ENCODE measurements at places on chromosomes 2 and 18.

- DNase-seq, result no peak
Observed at GRCh38 chr2:47190188-47190881, 35.2 kb upstream of the STPG4 start.

DNA sequence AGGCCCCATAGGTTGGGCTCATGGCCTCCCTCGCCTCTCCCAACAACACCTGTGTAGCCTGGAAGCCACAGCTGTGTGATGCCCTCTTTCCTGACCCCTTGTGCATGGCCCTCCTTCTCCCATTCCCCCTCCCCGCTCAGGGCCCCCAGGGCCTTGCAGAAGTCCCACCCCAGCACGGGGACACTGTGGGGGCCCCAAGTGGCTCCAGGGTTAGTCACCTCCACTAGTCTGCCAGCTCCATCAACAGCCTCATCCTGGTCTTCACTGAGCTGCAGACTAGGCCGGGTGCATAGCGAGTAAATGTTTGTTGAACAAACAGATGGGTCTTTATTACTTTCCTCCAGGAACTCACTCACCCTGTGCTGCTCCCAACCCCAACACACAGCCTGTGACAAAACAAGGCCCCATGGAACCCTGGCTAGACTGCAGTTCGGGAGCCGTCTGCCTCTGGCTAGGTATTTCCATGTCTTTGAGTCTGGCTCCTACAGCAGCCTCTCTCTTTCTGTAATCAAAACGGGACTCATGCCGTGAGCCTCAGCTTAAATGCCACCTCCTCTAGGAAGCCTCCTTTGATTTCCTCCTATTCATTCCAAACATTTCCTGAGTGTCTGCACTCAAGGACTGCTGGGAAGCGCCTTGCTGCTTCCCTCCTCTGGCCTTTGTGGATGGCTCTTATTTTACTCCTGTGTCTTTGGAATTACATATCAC, 109.9 kb upstream of the ID2 start:
- no peak for DNase-seq

DNA sequence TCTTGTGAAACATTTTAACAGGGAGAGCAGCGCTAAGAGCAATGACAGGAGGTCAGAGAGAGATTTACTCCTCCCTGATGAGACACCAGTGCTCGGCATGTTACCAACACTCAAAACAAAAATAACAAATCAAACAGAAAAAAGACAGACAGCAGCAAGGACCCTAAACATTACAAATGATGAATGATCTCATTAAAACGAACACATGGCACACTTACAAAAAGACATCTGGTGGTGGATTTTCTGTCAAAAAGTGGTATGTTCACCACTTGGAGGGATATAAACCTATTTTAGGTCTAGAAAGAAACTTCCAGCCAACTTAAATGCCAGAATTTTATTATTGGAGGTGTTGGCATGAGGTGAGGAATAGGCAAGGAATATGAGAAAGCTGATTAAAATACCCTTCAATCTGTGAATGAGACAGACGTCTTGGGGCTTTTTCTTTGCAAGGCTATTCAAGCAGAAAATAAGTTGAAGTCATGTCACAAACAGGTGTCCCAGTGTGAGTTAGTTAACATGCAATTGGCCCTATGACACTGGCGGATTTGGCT, 112.8 kb downstream of the PRELID3A start:
- DNase-seq, result no peak

- DNase-seq, result no peak
Observed at GRCh38 chr18:78758496-78758895, 221.1 kb upstream of the SALL3 start.

DNA sequence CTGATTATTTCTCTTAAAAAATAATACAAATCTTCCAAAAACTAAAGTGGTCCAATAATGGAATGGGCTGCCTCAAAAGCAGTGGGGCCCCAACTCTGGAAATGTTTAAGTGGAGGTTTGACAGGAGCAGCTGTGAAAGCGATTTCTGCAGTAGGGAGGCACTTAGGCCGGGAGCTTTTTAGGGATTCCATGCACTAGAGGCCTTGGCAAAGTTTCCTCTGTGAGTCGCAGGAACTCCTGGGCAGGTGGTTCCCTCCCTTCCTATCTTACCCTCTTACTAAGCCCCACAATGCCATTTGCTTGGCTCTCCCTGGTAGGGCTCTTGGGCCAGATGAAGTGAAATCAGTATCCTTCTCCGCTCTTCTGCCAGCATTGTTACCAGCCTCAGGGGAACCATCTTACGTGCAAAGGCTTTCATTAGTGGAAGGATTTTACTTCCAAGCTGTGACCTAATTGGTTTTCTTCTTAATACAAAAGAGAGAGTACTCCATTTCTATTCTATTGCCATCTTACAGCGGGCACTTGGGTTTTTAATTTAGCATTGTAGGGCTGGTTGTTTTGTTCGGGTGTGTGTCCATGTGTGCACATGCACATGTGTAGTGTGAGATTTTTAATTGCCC, 34.3 kb upstream of the C18orf32 start:
- DNase-seq, result no peak

GRCh38 chr2:101743288-101743687, 45.8 kb downstream of the MAP4K4 start:
- DNase-seq, result no peak

DNA sequence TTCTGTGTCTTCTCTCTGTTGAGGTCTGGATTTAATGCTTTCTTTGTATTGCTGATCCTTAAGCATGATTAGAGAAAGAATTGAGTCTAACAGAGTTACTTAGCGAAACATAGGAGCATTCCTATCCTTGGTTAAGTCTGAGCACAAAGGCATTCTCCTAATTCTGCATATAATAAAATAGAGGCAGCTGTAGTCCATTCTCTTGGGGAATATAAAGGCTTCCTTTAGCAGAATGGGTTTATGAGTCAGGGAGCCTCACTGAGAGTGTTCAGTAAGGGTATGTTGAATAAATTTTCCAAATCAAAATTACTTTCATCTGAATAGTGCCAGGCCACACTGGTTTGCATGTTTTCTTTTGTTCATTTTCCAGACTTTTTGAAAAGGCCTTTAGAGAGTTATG, 101.5 kb downstream of the GALNT1 start:
- no peak for DNase-seq

DNA sequence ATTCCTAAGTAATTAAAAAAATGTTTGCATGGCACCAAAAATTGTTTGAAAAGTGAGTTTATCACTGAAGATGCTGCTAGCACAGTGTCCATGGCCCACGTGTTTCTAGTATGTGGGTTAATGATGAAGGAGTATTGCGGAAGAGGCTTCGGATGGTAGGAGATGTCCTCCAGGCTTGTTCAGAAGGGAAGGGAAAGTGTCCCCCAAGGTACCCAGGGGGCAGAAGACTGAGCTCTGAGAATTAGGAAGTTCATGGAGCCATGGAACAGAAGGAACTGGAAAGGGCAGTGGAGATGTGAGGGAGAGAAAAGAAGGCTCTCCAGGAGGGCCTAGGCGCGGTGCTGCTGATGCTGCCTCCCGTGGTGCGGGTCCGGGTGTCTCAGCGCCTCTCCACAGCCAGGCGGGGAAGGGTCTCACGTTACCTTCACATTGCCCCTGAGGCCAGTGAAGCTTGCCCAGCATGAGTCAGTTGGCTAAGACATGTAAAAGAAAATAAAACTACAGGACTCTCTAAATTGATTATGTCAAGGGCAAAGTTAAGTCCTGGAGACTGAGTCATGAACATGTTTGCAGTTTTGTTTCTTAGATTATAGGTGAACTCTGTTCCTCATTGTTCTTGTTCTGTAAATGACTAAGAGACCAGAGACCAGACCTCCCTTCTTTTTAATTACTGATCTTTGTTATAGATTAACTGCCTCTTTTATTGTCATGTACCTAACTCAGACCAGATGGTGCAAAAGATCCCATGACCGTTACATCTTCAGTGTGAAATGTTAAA, 89.0 kb downstream of the MTCL1 start:
- no peak for DNase-seq

DNA sequence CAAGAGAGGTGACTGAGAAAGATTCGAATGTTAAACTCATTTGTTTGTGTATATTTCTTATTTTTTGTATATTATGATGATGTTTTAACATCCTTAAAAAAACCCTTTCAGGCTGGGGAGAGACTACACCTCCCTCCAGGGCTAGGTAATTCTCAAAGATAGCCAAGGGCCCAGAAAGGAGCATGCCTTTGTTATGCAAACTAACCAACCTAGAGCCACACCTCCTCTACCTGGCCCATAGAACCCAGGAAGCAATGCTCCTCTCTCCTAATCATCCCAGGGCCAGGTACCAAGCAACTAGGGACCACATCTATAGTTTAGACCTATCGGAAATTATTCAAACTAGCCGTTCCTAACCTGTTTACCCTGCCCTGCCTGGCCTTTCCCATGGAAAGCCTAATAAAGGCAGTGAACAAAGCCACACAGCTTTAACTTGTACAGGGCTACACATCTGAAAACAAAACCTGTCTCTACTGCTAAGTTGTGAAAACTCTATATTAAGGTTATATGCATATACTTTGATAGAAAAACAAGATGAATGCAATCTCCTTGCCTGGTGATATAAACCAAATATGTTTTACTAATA, 79.7 kb downstream of the COLEC12 start:
- no peak for DNase-seq

- DNase-seq, result no peak
Observed at GRCh38 chr2:202555356-202555755, 79.4 kb upstream of the FAM117B start.

DNA sequence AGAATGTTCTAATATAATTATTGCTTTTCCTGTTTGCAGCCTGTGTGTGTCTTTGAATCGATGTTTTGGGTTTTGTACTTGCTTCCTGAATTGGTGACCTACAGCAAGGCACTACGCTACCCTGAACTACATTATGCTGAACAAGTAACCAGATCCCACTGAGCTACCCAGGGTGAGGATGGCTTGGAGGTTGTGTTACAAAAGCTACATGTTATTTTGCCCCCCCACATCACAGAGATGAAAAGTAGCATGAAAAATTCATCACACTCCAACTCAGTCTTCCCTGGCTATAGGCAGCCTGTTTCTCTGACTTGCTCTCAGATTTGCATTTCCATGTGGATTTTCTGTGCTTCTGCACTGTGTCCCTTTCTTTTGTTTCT, 162.1 kb downstream of the LDLRAD4 start:
- no peak for DNase-seq

- no peak for DNase-seq
Observed at GRCh38 chr2:25389161-25389560, 47.4 kb upstream of the DNMT3A start.

DNA sequence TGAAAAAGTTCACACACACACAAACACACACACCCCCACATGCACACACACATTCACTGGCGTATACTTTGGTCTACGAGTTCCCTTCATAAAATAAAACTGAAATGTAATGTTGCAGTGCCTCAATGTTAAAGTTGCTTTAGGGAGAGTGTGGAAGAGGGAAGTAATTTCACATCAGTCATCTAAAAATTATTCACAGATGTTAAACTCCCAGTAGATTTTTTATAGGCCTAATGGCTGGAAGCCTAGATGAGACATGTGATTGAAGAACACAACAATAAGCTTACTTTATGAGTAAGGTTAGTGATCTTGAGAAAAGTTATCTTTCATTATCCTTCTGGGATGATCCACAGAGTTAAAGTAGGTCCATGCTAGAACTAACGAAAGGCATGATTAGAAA, 506.7 kb upstream of the CNTNAP5 start:
- no peak for DNase-seq

DNA sequence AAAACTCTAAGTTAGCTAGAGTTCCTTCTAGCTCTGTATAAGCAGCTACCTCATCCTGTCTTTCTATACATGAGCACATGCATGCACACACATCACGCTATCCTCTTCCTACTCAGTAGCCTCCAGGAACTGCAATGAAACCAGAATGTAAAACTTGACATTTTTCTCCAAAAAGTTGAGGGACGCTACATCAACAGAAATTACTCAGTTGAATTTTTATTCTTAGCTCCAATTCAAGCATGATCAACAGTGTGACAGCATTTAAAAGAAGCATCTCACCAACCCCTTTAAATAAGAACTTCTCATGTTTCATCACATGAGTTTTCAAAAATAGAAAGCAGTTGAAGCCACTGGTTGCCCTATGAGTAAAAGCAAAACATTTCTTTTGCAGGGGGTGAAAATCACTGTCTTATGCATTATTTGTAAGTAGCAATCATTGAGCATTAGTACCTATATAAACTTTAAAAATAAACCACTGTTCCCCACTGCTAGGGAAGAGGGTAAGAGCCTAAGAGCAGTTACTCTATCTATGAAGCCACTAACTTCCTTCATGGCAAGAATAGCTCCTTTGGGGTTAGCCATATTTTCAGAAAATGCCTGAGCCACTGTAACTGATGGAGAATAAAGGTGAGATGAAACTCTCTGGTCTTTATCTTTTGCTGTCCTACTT, 77.9 kb upstream of the ARL5A start:
- no peak for DNase-seq

- DNase-seq, result no peak
Observed at GRCh38 chr2:8767324-8767723, 70.1 kb downstream of the KIDINS220 start.

GRCh38 chr18:32200766-32201165, 10.9 kb downstream of the MEP1B start:
- DNase-seq, result no peak

DNA sequence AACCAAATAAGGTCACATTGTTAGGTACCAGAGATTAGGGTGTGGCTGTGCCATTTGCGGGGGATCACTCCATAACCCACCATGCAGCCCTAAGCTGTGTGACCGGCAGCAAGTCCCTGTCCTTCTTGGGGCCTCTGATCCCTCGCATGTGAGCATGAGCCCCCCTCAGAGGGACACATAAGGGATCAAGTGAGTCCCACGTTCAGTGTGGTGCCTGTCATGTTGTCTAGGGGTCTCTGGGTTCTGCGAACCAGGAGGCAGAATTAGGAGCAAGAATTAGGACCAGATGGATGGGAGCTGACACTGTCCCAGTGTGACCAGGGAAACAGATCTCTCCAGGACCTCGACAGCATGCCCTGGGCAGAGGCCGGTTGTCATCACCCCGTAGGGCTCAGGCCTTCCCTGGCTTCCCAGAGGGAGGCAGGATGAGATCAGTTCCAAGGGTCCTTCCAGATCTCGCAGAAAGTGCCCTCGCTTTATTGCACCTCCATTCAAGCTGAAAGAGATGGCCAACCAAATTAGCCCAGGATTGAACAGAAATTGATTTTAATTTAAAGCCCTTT, 113.2 kb upstream of the OTOS start:
- no peak for DNase-seq

GRCh38 chr2:217714287-217714751, 288.5 kb downstream of the TNS1 start:
- no peak for DNase-seq

- no peak for DNase-seq
Observed at GRCh38 chr2:183059561-183059960, 19.0 kb upstream of the DUSP19 start.

GRCh38 chr2:211181626-211182025, 625.2 kb downstream of the CPS1 start:
- no peak for DNase-seq

GRCh38 chr2:146455325-146455724, 1389.5 kb upstream of the ACVR2A start:
- no peak for DNase-seq

GRCh38 chr2:119426801-119427395, 4.8 kb upstream of the TMEM37 start:
- DNase-seq, result no peak

GRCh38 chr2:15160201-15160991, 400.7 kb downstream of the NBAS start:
- no peak for DNase-seq

- DNase-seq, result no peak
Observed at GRCh38 chr2:160974803-160975202, 185.4 kb upstream of the TANK start.

- DNase-seq, result no peak
Observed at GRCh38 chr2:60547841-60548240, 5.6 kb downstream of the BCL11A start.
